ENCODE measurements at places on chromosomes 2 and 18. TPM values are rescaled to one million over a fixed set of nuclear protein-coding genes. Genes with fewer than 3 reads are reported as not detected.

DNA sequence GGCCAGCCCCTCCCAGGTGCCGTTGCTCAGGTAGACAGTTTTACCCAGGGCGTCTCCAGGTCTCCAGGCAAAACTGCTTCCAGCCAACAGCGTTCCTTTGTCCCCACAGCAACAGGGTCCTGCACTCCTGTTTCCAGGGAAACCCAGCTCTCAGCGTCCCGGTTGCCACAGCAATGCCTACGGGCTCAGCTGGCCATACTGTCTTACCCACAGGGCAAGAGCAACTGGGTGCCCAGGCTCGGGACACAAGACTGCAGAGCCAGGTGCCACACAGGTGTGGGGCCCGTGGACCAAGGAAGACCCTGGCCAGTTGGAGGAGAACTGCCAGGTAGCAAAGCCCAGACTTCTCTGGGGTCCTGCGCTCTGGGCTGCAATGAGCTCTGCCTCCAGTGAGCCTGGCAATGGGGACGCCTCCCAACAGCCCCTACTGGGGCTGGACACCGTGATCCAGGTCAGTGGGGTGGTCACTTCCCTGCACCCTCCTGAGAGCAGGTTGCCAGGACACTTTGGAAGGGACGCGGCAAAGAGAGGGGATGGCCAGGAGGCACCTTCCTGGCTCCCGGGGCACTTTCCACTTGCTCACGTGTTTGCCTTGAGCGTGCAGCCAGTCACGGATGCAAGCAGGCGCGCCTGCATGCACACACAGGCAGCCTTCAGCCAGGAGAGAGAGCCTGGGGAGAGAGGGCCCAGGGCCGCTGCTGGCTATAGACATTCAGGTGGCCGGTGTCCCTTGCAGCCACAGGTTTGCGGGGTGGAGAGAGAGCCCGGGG, at the start of gene CROCC2:
TSS of gene CROCC2 (plus strand) at position 196 of the 770 bp plus-strand sequence. CDS start at position 374, 178 bp downstream.
- H3K4me1 ChIP-seq, result peaks cover 8% of the 10 kb centered on the region
- H3K27ac ChIP-seq, result peak within 1 kb of the TSS; percentile 16
- no peak for DNase-seq
- peaks cover 11% of the 10 kb centered on the region for H3K27me3 ChIP-seq

GRCh38 chr2:28545590-28546200, 49.8 kb downstream of the PLB1 start:
- no peak for DNase-seq
- H3K4me1 ChIP-seq, result peaks cover 12% of the 10 kb centered on the region
- peaks cover 7% of the 10 kb centered on the region for H3K27me3 ChIP-seq
- H3K4me3 ChIP-seq, result no peak overlapping the region

DNA sequence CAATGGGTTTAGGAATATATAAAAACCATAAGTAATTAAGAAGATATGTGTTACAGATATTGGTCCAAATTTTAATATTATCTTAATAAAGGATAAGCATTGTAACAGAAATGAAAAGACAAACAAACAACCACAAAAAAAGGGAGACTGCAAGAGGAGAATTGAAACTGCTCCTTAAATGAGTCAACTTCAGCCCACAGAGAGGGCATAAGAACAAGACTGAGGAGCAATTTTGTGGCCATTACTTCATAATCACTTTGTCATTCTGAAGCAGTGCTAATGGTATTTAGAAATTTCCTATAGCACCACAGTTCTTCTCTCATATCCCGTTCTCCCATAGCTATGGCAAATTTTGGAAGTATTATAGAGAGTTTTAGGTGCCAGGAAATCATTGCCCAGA, 193.2 kb upstream of the HNMT start:
- H3K36me3 ChIP-seq, result no peaks in the 10 kb centered on the region
- DNase-seq, result no peak
- H3K4me3 ChIP-seq, result no peak overlapping the region
- no peak overlapping the region for H3K27ac ChIP-seq

RESP18 gene
- not detected for total RNA-seq

PTPN4 gene
- 59.1 TPM for total RNA-seq

ASAP2 gene
- 69.3 TPM for total RNA-seq

DNA sequence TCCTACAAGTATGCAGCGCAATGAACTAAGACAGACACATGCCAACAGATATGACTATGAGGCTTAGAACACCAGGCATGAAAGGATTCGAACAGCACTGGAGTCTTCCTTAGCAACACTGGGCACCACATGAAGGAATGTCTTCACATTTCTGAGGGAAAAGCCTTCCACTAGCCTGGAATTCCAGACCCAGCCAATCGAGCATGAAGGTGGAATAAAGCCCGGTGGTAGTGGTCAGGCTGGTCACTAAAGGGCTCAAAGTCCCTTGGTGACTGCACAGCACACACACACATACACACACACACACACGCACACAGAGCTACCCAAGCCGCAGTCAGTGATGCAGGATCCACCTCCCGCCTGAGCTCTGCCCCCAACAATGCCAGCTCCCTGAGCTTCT, 19.7 kb upstream of the SFXN5 start:
- peaks cover 2% of the 10 kb centered on the region for H3K36me3 ChIP-seq
- H3K4me1 ChIP-seq, result peaks cover 21% of the 10 kb centered on the region

XPO1 gene
- total RNA-seq, result 236 TPM

CCDC102B gene
- 3.1 TPM for total RNA-seq

DNA sequence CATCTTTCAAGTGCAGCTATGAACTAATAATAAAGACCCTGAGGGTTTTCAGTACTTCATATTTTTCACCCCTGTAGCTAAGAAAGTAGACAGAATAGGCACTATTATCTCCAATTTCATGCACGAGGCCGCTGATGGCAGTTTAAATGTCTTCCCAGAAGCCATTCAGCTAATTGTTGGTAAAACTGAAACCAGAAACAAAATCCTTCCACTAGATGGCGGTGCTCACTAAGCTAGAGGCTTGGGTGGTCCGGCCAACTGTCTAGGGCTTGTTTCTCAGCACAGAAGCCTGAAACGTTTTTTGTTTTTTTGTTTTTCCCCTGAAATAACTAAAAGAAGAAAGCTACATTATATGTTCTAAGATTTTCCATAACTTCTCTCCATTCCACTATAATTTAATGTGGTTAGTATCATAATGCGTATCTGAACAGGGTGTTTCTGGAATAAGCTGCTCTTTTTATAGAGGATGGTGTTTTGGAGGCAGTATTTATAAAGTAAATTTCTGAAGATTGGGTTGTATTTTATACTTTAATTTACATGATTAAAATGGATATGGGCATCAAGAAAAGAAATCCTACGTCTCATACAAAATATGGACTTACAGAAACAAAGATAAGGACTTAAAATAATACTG, 159.4 kb downstream of the PIK3C3 start:
- H3K27ac ChIP-seq, result no peak overlapping the region
- peaks cover 6% of the 10 kb centered on the region for H3K4me1 ChIP-seq
- H3K36me3 ChIP-seq, result no peaks in the 10 kb centered on the region
- no peak overlapping the region for H3K4me3 ChIP-seq

GRCh38 chr18:26183395-26184112, 42.7 kb upstream of the TAF4B start:
- no peak overlapping the region for H3K4me3 ChIP-seq
- DNase-seq, result no peak
- H3K36me3 ChIP-seq, result no peaks in the 10 kb centered on the region
- H3K27ac ChIP-seq, result no peak overlapping the region
- no peaks in the 10 kb centered on the region for H3K27me3 ChIP-seq
- H3K4me1 ChIP-seq, result no peaks in the 10 kb centered on the region

DNA sequence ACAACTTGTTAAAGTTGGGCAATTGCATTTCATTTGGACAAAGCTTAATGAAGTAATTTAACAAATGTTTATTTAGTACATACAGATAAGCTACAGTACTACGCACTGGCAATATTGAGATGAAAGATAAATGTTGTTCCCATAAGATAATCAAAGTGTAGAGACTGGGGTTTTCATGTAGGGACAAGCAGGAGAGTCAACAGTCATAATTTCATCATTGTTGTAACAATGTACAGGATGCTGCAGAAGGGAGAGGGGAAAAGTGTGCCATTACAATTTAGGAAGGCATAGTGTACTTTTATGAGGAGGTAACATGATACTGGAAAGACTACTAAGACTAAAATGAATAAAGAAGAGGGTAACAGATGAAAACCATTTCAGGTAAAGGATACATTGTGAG, 441.6 kb downstream of the ERBB4 start:
- no peak for DNase-seq
- peaks cover 5% of the 10 kb centered on the region for H3K4me1 ChIP-seq
- H3K36me3 ChIP-seq, result peaks cover 1% of the 10 kb centered on the region
- H3K4me3 ChIP-seq, result no peak overlapping the region
